Activated CD4-positive, alpha-beta memory T cell treated with anti-CD3 and anti-CD28 coated beads for 36 hours (primary cell): ENCODE measurements at places on chromosomes 5 and 9.

DNA sequence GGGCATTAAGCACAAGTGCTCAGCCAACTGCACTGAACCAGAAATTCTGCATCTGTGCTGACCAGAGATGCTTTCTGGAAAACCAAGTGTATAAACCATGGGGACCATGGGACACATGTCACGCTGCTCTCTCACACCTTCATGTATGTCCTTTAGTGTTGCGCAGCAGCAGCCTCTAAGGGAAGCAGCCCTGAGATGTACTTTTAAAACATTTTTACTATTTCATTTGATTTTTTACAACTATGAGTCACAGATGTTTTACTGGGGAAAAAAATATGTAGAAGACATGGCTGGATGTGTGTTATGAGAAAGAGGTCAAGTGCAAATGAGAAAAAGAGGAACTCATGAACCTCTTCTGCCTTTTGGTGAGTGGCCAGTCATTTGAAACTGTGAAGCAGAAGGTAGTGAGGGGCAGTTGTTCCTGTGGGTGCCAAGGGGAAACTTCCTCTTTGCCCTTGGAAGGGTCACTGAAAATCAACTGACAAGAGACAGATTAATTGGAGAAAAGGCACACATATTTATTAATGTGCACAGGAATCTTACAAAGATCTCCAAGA lies 31.4 kb upstream of the SYK start:
- no peak for DNase-seq

DNA sequence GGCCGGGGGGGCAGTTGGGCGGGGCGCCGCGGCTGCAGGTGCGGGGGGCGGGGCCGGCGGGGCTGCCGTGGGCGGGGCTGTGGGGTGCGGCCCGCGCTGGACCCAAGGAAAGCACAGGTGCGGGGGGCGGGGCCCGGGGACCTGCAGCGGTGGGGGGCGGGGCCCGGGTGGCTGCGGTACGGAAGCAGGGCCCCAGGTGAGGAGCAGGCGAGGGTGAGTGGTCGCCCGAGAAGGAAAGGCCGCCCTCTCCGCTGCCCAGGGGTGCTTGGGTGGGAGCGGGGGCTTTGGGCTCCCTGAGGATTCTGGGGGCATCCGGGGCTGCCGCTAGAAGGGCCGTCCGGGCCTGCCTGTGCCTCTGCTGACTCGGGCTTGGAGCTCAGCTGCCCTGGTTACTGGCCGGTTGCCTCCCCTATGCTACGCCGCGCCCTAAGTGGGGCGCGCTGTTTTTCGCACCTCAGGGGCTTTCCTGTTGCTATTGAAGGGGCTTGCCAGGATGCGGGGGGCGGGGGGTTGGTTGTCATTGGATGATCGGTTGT lies 767 bp downstream of the RALGPS1 start:
- DNase-seq: peak; percentile 53

- no peak for DNase-seq
Measured at GRCh38 chr5:10423022-10423421, 18.7 kb upstream of the ROPN1L start.

GRCh38 chr9:84079994-84080393 lies 99.4 kb downstream of the RMI1 start:
- no peak for DNase-seq

DNA sequence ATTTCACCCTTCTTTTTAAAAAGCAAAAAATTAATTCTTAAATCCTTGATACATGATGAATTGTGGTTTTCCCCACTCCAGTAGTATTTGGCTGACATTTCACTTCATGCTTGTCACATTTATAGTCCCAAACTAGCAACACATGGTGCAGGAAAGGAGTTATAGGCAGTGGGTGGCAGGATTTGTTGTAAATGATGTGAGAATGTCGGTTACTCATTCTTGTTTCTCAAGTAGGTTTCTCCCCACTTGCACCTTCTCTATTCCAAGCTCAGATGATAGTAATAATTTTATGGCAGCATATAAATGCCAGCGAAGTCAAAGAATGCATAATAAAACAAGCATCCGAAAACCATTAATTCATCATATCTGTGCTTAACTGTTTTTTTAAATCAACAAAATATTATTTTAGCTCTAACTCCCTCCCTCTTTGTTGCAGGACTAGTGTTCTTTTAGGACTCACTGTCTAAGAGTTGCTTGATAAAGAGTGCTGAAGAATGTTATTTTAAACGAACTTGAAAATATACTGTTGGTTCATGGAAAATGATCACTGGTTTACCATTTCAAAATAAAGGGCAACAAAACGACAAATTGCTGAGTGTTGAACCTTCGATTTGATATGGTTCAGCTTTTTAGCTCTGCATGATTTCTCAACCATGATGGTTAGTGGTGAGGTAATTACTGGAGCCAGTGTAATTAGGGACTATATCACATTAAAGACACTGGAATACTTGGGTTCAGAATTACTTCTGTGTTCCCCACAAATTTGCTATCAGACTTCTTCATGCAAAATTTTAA lies 88.1 kb upstream of the ADAMTSL1 start:
- no peak for DNase-seq

DNA sequence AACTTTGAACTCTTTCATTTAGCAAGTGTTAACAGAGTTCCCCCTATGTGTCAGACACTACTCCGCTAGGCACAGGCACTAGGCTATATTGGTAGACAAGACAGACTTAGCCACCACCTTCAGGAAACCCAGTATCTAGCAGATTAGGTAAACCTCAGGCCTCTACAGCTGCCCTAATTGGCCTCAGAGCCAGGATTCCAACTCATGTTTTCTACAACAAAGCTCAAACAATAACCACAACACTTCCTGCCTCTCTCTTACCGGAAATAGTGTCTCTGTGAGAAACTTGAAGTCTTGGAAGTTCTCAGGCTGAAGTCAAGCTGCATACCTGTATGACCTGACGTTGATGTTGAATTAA lies 116.6 kb upstream of the SLC44A1 start:
- peak; percentile 62 for DNase-seq

DNA sequence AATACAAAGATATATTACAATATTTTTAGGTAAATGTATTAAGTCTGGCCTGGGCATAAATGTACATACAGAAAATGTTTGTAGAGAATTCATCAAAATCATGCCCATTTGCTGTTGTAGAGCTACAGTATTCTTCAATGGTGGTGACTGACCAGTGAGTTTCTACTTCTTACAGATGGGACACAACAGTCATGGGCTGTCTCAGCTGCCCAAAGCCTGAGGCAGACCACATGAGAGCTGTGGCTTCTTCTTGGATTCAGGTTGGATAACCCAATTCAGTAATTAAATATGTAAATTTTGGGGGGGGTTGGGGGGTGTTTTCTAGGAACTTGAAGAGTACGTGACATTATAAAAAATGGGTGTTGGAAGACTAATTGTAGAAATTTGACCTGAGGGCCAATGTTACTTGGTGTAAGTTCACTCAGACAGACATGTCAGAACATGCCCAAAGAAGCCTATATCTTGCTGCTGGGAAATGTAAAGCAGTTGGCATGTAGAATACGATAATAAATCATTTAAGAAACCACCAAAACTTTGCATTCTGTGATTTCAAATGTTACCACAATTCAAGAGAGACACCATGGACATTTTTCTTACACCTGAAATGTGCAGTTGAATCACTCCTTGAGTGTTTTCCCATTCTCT lies 17.9 kb downstream of the STARD4 start:
- DNase-seq: no peak

GRCh38 chr9:133935328-133936005 lies 56.7 kb downstream of the VAV2 start:
- no peak for DNase-seq

GRCh38 chr5:94422812-94423211 lies 195.6 kb downstream of the KIAA0825 start:
- DNase-seq: no peak

GRCh38 chr9:78490231-78490630 lies 193.3 kb downstream of the PSAT1 start:
- DNase-seq: no peak

- DNase-seq: no peak
Measured at GRCh38 chr5:80266566-80266965, 10.7 kb upstream of the SERINC5 start.

DNA sequence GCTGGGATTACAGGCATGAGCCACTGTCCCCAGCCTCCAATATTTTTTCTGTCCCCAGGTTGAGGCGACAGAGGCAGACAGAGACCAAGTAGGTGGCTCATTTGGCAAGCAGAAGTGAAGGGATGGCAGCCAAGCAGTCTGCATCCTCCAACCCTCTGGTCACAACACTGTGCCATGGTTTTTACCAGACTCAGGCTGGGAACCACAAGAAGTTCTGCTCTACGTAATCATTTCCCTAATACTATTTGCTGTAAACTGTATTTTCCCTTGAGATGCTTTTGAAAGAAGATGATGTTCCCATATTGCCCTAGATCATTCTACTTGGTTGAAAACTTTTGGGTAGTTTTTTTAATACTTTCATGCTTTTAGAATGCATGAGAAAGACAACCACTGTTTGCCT lies 40.5 kb downstream of the PTTG1 start:
- DNase-seq: no peak

DNA sequence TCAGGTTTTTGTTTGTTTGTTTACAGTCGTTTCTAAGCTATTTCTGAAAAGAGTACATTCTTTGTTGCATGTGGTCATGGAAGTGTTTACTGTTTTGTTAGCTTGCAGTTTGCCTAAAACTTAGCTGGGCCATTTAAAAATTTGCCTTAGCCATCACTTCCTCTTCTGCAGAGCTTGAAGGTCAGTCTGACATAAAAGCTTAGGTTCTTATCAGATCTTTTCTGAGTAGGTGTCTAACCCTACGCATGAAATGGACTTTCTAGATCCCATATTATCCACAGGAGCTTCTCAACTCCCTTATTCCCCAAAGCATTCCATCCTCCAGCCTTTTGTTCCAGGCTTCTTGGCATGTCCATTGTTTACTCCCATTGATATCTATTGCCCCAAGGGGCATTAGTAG lies 90.3 kb downstream of the AP3B1 start:
- DNase-seq: no peak

DNA sequence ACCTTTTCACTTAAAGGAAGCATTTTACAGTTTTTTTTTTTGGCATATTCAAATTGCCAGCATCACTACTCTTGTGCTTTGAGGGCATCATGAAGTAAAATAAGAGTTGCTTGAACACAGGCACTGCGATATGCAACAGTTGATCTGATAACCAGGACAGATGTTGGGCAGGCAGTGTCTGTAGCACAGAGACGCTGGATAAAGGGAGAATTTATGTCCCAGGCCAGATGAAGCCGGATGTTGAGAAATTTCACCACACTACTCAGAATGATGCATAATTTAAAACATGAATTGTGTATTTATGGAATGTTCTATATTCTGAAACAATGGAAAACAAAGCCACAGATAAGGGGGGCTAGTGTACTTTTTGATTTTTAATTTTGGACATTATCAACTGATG lies 71.4 kb downstream of the SLC12A2 start:
- DNase-seq: no peak

DNA sequence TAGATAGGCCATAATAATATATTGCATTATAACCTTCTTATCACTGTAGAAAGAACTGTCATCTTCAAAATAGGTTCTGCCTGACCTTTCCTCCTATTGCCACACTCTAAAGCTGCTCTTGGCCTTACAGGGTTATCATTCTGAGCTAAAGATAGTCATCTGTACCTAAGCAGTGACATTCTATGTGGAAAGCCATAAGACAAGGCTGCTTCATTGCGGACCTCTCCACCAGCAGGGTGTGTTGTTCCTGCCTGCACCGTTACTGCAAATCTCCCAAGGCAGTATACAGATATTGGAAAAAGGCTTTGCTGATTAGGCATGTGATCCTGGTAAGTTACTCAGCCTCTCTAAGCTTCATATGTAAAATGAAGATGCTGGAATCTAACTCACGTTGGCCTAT lies 8.1 kb downstream of the ZNF622 start:
- DNase-seq: no peak

DNA sequence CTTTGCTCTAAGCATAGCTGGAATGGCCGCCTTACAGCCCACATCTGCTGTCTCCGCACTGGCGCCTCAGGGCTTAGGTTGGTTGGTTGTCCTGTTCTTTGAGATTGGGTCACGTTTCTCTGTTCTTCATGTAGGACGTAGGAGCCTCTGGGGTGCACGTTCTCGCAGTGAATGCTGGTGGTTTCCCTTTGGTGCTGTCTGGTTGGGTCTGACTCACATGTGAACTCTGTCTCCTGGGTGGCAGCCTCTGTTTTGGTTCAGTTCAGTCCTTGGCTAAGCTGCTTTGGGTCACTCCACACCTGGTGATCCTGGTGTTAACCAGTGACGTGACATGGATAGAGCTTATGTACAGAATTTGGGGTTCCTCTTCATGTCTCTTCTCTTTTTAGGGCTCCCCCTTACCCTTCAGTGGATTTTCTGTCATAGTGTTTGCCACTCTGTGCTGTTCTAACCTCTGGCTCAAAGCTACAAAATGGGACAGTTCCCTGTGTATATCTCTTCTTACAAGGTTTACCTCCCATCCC lies 12.6 kb upstream of the LPCAT1 start:
- peak; percentile 86 for DNase-seq

- DNase-seq: peak; percentile 28
Measured at GRCh38 chr9:32431940-32432555, 47.6 kb downstream of the ACO1 start.

DNA sequence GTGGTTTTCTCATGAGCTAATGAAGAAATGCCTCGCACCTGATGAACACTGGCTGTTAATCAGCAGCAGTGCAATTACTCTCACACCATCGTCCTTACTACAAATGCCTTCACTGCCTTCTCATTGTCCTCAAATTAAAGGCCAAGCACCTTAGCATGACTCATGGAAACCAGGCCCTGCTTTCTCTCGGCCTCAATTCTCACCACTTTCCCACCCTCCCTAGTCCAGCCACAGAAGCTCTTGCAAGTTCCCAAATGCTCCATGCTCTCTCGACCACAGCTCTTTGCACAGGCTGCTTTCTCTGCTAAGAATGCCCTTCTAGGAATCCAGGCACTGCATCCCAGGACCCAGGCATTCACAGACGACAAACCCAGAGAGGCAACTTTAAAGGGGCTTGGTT lies 94.6 kb upstream of the KLF4 start:
- DNase-seq: no peak

DNA sequence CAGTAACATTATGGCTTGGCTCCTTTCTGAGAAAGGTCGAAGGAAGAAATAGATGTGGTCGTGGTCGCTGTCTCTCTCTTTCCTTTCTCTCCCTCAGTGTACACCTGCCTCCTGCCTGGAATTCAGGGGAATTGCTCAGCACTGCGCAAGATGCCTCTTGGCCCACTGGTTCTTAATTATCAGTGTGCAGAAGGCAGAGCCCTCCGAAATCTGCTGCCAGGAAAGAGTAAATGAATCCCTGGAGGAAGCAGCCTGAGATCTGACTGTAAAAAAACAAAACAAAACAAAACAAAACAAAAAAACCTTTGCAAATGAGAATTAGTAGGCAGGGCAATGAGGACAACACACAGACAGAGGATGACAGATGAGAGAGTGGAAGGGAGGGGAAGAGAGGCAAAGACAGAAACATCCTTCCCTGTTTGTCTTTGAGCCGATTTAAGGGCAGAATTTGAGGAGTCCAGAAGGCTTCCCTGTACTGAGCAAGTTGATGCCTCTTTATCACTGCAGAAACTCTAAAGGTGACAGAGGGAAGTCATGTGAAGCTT lies 113.8 kb upstream of the PUM3 start:
- DNase-seq: no peak

GRCh38 chr9:33046061-33046460 lies 21.0 kb downstream of the DNAJA1 start:
- DNase-seq: no peak

GRCh38 chr9:78297672-78297961 lies 692 bp downstream of the PSAT1 start:
- no peak for DNase-seq

GRCh38 chr9:15289603-15290002 lies 17.4 kb downstream of the TTC39B start:
- no peak for DNase-seq

- peak; percentile 66 for DNase-seq
Measured at GRCh38 chr5:80194468-80194867, 61.4 kb downstream of the SERINC5 start.
